ENCODE measurements at places on chromosomes 7 and 10.

DNA sequence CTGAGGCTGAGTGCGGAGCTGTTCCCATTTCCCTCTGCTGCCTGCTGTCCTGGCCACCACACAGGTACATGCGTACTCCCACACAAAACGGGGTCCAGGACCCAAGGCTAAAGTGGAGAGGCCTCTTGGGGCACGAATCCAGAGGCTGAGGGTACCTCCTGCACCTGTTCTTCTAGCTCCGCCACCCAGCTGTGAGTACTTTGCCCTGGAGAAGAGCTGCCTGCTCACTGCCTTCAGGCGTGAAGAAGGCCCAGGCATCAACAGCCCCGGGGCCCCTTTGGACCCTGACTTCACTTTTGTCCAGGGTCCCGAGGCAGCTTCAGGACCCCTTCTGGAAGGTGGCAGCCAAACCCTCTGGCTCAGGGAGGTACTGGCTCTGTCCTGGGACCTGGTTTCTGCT, 88.6 kb downstream of the HIF1AN start:
- DNase-seq, result no peak

DNA sequence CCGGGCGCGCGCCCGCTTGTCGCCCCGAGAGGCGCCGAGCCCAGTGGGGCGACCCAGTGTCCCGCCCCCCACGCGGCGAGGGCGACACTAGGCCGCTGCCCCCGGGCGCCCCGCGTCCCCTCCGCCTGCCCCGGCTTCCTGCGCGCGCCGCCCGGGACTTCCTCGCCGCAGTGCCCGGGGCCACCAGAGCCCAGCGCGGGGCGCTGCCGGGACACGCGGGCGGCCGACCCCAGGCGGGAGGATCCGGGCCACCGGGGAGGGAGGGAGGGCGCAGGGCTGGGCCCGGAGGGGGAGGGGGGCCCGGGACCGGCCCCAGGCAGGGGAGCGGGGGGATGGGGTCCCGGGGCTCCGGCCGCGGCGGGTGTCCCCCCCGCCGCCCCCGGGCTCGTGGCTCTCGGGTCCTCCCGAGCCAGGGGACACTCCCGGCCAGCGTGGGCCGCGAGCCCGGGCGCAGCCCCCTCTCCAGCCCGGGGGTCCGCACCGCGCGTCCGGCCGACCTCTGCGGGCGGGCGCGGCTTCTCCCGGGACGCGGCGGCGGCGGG, 435 bp upstream of the PWWP2B start:
- peak; percentile 22 for DNase-seq

DNA sequence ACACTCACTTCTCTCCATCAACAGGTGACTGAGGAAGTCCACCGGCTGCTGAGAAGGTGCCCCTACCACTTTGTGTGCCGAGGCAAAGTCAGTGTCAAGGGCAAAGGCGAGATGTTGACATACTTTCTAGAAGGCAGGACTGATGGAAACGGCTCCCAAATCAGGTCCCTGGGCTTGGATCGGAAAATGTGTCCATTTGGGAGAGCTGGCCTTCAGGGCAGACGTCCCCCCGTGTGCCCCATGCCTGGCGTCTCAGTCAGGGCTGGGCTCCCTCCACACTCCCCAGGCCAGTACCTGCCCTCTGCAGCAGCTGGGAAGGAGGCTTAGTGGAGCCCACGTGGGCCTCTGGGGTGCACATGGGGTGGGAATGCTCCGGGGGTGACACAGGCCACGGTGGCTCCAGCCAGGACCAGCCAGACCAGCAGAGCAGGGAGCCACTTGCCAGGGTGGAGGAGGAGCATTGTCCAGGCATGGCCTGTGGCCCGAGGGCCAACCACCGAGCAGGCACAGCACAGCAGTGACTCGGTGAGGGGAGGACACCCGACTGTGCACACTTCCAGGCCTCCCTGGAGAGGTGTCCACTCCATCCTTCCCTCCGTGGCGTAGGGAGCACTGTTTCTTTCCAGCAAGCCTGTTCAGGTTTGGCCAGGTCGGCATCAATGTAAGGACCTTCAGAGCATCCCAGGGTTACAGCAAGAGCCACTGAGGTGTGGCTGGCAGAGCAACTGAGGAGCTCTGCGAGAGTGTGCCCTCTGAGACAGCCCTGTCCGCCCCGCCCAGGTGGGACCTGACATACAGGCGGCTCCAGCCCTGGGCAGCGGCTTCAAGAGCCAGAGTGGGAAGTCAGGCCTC, 139.7 kb downstream of the ADCY1 start:
- no peak for DNase-seq

GRCh38 chr7:31314781-31315180, 25.7 kb downstream of the NEUROD6 start:
- no peak for DNase-seq

DNA sequence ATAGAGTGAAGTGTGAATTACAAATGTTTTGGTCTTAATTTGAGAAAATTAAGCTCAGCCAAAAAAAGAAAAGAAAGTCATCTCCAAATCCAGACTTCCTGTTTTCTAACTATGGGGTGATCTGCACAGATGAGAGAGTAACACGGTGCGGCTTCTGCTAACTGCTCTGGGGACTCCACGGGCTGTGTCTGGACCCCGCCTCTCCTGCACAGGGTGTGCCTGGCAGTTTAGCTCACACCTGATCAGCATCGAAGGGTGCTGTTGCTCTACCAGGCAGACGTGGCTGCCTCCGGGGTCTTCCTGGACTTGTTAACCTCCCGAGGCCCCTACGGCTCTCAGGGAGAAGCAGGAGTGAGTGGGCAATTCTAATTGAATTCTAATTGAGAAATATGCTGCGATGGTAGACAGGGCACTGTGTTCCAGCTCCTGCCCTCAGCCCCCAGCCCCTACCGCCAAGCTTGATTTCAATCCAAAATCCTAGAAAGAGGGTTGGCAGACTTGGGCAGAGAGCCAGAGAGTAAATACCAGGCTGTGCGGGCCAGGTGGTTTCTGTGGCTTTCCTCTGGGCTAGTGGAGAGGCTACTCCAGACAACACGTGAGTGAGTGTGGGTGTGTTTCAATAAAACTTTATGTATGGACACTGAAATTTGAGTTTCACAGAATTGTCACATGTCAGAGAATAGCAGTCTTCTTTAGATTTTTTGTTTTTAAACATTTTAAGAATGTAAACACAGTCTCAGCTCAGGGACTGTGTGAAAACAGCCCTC, 13.4 kb downstream of the SHH start:
- no peak for DNase-seq

GRCh38 chr10:83229991-83230390, 909.3 kb upstream of the GHITM start:
- DNase-seq, result no peak

- no peak for DNase-seq
Measured at GRCh38 chr7:42244828-42245227, 7.8 kb upstream of the GLI3 start.

DNA sequence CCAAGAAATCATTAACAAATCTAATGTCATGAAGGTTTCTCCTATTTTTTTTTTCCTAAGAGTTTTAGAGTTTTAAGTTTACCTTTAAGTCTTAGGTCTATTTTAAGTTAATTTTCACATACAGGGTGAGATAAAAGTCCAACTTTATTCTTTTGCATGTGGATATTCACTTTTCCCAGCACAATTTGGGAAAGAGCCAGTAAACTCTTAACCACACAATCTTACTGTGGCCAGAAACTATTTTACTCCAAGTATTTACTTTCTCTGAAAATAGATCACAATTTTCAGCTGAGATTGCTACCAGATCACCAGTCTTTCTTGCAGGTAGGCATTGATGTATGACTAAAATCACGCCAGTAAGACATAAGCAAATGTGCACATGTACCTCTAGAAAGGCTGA, 728.5 kb downstream of the TNS3 start:
- DNase-seq, result no peak

DNA sequence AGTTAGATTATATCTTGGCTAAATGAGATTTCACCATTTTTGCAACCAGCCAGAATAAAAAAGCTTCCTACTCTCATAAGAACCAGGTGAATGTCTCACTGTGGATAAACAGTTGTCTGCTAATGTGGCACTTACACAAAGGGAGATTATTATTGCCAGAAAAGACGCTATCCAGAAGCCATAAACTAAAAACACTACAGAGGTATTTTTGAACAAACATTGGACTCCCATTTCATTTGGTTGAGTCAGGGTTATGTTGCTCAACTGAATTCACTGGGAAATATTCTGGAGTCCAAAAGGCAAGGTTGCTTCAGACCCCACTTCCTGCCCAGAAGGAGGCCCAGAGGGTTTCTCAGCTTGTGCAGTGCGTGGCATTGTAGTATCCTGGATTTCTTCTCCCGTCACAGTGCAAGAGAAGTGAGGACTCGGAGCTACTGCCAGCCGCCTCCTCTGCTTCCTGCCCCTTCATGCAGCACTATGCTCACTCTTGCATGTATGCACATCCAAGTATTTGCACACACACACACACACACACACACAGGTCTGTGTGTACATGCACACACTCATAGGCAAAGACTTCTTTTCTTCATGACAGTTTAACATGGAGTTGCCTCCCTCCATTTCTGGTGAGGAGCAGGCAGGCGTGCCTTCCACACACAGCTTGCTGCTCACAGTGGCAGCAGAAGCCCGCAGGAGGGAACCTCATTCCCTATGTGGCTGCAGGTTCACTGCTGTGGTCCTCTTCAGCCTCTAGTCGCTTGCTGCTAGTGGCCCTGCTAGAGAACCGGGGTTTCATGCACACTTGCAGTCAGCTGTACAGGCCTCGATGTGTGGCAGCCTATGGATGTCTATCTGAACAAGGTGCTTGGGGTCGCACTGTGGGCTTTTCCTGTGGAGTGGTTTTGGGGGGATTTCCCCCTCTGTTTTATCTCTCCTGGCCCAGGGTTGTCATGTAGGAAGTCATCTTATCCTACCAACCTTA, 10.1 kb downstream of the DENND10 start:
- no peak for DNase-seq

DNA sequence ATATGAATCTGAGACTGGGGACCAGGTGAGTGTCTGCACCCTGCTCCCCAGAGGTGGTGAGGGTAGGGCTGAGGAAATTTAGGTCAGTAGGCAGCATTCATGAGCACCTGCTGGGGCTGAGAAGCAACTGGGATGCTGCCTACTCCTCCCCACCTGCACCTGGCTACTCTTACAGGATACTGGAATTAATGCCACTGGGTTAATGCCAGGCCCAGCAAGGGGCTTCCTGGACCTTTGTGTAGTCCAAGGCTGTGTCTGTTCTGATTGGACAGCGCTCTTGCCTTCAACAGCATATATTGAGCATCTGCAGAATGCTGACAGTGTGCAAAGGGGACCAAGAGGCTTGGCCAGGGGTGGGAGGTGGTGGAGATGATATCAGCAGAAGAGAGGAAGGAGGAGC, 32.1 kb downstream of the ADCYAP1R1 start:
- DNase-seq, result no peak

GRCh38 chr10:6039711-6040110, 22.5 kb downstream of the IL2RA start:
- no peak for DNase-seq

DNA sequence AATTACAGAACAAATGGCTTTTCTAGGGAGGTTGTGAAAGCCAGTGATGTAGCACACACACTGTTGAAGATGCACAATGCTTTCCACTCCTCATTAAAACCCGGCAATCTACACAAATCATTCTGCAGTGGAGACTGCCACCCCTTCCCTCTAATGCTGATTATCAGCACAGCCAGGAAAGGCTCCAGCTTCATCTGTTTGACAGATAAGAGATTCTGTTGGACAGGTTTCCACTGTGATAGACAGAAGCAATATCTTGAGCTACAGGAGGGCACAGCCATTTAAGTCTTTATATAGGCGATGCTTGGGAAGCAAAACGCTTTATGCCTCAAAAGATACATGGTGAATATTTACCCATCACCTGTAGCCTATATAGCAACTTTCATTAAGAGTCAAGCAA, 555.6 kb downstream of the GLRX3 start:
- no peak for DNase-seq

DNA sequence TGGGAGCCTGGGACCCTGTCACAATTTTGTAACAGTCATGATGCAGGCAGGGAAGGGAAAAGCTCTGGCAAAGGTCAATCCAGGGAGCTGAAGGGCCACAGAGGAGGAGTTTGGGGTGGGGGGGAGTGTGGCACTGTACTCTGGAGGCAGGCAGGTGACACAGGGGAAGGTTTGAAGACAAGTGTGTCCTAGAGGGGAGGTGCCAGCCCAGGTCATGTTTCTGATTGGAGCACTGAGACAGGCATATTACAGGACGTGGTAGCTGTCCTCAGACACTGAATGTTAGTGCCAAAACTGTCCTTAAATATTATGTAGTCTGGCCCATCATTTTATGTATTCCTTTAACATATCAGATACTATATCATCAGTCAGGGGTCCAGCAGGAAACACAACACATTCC, 75.6 kb upstream of the LRRC4 start:
- DNase-seq, result no peak

DNA sequence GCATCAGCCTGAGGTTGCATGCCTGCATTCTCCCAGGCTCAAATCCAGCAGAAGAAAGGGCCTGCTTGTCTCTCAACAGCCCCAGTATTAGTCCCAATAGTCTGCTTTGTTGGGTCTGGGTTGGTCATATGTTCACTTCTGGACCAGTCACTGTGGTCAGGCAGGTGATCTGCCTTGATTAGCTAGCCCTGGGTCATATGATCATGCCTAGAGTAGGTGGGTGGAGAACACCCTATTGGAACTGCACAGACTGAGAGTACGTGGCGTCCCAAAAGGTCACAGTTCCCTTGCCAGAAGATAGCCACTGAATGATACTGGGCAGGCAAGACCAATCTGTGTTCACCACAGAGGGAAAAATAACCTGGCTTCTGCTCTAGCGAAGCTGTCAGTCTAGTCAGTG, 80.1 kb downstream of the SH2D4B start:
- DNase-seq, result no peak

- no peak for DNase-seq
Measured at GRCh38 chr10:95447685-95448084, 113.5 kb downstream of the SORBS1 start.

DNA sequence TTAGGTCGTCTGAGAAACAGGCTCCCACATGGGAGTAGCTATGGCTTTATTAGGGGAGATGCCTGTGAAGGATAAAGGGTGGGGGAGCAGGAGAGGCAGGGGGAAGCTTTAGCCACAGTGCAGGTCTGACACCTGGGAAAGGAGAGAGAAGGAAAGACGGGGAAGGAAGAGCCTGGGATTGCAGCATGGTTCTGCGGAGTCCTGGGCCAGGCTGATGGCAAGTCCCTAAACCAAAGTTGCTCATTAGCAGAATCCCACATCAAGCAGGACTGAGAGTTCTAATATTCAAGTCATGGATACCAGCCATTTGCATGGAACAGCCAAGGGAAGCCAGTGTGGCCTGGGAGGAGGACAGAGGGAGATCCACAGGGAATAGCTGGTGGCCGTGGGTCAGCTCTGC, 414.8 kb downstream of the RPS24 start:
- no peak for DNase-seq

DNA sequence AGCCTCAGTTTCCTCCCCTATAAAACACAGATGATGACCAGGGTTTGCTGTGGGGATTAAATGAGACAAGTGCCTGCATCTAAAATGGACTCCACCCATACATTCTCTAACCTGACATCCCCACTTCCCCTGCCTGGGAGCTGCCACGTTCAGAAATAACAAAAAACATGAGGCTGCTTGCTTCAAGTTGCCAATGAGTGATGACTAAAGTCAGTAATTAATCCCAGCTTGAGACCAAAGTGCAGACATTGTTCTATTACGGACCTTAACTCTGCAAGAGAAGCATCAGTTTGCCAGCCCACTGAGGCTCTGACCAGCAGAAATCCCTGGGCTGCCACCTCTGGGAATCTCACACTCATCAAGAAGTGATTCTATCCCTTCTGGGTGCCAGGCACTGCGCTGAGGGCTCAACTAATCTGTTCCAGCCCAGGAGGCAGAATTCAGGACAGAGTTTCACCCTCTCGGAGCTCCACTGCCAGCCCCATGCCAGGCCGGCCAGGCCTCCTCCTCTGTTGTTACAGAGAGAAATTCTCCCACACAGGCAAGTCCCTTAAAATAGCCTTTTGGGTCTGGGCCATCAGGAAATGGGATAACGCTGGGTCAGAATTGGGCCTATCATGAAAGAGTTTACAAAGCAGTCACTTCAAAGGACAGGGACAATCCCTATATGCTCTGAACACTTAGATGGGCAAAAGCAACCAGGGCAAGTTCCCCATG, 11.4 kb downstream of the SH3PXD2A start:
- no peak for DNase-seq

All from activated T-helper 1 cell treated with anti-CD3 and anti-CD28 coated beads, Interleukin-2, amount 50 U/mL, for 16 hours (primary cell).